ENCODE measurements at places on chromosomes 11 and 22. TPM values are rescaled to one million over a fixed set of nuclear protein-coding genes. Genes with fewer than 3 reads are reported as not detected.

OR2D2 gene
- total RNA-seq = 0.29 TPM

MUC6 gene
- not detected for total RNA-seq

HTR3A gene
- total RNA-seq = 6.5 TPM

TESMIN gene
- 61.1 TPM for total RNA-seq

RHOD gene
- total RNA-seq = 10.5 TPM

MCM5 gene
- total RNA-seq = 305 TPM

DNA sequence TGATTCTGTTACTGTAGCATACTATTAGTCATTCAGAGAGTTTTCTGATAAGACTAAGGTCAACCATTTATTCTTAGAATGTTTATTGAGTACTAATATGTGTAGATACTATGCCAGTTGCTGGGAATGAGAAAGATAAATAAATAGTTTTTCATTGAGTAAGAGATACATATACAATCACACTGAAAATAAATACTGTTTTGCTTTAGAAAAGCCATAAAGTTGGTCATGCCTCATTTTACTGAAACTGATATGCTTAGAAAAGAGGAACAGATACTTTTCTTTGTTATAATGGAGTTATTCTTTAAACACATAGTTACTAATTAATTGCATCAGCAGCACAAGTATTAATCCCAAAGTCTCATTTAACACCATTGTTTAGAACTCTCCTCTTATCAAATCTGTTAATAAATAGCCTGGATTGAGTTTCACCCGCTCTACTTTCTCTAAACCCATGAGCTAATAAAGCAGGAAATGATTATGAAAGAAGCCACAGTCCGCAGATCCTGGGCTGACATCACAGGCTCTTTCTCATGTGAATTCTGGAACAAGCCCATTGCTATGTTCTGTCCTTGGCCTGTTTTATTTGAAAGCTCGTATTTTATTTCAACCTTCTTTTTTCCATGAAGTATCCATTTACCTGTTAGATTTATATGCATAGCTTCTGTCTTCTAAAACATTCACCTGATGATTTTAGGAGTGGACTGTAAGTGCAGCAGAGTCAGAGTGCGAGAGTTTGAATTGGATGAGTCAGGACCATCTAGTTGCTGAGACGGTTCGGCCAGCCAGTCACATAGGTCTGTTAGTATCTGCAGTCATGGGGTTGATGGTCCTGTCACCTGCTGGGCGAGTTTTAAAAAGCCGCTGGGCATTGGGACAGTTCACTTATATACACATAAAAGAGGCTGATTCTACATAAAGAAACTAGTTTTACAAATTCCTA lies 35.5 kb downstream of the PIWIL4 start:
- H3K4me3 ChIP-seq = no peak overlapping the region
- DNase-seq = no peak
- peaks cover 3% of the 10 kb centered on the region for H3K4me1 ChIP-seq
- no peak overlapping the region for H3K27ac ChIP-seq

- H3K27me3 ChIP-seq = no peaks in the 10 kb centered on the region
- H3K36me3 ChIP-seq = no peaks in the 10 kb centered on the region
- DNase-seq = no peak
- no peak overlapping the region for H3K27ac ChIP-seq
- no peaks in the 10 kb centered on the region for H3K4me1 ChIP-seq
Observed at GRCh38 chr11:114587398-114587953, 8.1 kb downstream of the NXPE4 start.

DNA sequence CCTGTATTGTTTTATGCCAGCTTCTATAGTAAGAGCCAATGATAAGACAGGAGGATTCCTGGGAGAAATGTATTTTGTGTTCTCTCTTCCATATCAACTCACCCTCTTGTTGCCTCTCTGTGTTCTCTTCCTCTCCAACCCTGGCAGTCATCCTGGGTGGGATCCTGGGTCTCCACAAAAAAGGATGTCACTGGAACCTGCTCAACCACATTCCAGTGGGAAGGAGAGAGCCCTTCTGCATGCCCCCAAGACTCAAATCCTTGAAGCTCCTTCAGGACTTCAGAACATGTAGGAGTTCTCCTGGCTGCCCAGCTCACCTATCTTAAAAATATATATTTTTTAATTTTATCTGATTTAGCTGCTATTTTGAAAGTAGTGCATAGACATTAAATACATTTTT lies 26.1 kb downstream of the APOL6 start:
- peaks cover 13% of the 10 kb centered on the region for H3K4me1 ChIP-seq
- H3K36me3 ChIP-seq = no peaks in the 10 kb centered on the region
- no peak for DNase-seq
- no peaks in the 10 kb centered on the region for H3K27me3 ChIP-seq
- H3K4me3 ChIP-seq = no peak overlapping the region

DNA sequence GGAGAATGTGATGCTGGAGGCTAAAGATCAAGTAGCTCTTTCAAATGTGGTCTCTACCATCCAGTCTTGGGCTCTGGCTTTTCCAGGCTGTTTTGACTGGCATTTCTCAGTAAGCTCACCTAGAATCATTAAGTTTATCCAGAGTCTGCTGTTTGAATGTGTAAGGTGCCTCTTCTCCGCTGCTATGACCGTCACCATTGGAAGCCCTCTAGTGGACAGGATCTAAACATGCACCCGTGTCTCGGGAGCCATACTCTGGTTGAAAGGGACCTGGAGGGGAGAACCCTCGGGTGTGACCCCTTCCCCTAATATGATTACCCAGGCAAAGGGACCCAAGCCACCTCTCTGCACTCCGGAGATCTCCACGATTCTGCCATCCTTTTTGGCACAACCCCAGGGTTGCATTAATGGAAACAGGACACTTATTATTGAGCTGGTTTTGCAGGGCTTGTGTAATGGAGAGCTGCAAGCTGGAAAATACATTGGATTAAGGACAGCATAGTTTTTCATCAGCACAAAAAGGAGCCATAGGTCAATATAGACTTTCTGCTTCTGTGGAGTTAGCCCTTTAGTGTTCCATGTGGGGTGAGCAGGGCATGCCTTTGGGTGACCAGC lies 191.0 kb upstream of the LARGE1 start:
- H3K4me1 ChIP-seq = no peaks in the 10 kb centered on the region
- H3K27me3 ChIP-seq = no peaks in the 10 kb centered on the region
- no peak overlapping the region for H3K4me3 ChIP-seq

- no peaks in the 10 kb centered on the region for H3K27me3 ChIP-seq
- H3K4me1 ChIP-seq = peaks cover 2% of the 10 kb centered on the region
- no peak for DNase-seq
- no peak overlapping the region for H3K27ac ChIP-seq
Observed at GRCh38 chr22:24208012-24208749, 26.9 kb downstream of the SUSD2 start.

- no peak overlapping the region for H3K4me3 ChIP-seq
- H3K27ac ChIP-seq = no peak overlapping the region
- H3K27me3 ChIP-seq = no peaks in the 10 kb centered on the region
- no peak for DNase-seq
- H3K4me1 ChIP-seq = peaks cover 5% of the 10 kb centered on the region
Observed at GRCh38 chr11:119626871-119627270, 102.1 kb downstream of the NECTIN1 start.

GRCh38 chr11:90757849-90758494 lies 535.1 kb upstream of the CHORDC1 start:
- H3K27me3 ChIP-seq = no peaks in the 10 kb centered on the region
- H3K4me3 ChIP-seq = no peak overlapping the region
- no peak overlapping the region for H3K27ac ChIP-seq
- DNase-seq = no peak
- no peaks in the 10 kb centered on the region for H3K36me3 ChIP-seq

DNA sequence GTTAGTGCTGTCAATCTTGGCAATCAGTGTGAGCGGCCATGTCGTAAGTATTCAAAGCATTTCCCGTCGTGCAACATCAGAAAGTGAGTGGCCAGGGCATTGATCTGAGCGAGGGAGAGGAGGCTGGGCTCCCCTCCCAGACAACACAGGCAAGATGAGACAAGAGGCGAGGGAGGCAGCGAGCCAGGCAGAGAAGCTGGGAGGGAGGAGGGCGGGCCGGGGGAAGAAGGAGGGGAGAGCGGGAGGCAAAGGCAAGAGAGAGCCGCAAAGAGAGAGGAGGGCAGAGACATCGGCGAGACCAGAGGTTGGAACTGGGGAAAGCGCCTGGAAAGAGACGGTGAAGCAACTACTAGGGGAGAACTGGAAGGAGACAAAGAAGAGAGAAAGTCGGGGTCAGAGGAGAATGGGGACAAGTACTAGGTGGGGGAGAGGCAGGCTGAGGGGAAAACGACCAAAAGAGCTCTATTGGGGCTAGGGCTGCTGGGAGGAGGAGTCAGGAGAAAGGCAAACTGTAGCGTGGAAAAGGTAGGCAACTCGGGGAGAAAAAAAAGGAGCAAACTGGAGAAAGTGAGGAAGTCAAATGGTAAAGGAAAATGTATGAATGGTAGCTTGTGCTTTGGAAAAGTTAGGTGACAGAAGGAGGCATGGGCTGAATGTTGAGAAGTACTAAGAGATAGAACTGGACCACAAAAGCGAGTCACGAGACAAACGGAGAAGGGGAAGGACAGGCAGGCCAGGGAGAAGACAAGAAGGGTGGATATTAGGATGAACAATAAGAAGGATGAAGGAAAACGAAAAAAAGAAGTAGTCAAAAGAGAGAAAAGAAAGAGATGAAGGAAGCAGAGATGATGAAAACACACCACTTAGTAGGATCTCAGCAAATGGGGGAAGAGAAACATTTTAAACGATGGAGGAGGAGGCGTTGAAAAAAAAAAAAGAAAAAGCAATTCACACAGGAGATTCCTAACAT lies 130.5 kb upstream of the C11orf58 start:
- H3K27me3 ChIP-seq = peaks cover 100% of the 10 kb centered on the region
- H3K4me1 ChIP-seq = peaks cover 12% of the 10 kb centered on the region
- no peak for DNase-seq
- H3K27ac ChIP-seq = no peak overlapping the region
- peak overlapping the region; percentile 57 for H3K4me3 ChIP-seq
- H3K36me3 ChIP-seq = no peaks in the 10 kb centered on the region

DNA sequence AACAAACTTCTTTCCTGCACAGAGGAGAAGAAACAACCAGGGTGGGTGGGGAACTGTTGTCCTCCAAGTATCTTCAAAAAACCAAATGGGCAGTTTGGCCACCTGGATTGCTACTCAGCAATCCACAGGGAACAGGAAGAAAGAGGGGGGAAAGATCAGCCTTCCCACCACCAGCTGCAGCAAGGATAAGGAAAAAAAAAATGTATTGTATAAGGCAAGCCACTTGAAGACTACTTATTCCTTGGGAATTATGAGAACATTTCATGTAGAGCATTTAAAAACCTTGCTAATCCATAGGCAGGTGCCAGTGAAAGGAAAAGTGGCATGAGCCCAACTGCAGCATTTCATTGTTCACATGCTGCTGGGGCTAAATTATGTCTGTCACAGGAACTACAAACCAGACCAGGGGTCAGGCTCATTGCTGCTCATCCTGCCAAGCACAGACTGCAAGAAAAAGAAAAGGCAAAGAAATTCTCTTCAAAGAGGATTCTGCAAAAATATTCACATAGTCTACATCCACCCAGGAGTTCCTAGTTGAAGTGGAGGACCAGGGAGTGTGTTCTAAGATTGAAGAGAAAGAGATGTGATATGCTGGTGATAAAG lies 2.2 kb downstream of the RAB30 start:
- peaks cover 2% of the 10 kb centered on the region for H3K4me1 ChIP-seq
- no peak overlapping the region for H3K27ac ChIP-seq
- H3K4me3 ChIP-seq = no peak overlapping the region
- H3K36me3 ChIP-seq = peaks cover 11% of the 10 kb centered on the region
- DNase-seq = no peak

- H3K4me1 ChIP-seq = peaks cover 29% of the 10 kb centered on the region
- H3K4me3 ChIP-seq = no peak overlapping the region
Observed at GRCh38 chr11:6607190-6607795, 3.7 kb downstream of the ILK start.

DNA sequence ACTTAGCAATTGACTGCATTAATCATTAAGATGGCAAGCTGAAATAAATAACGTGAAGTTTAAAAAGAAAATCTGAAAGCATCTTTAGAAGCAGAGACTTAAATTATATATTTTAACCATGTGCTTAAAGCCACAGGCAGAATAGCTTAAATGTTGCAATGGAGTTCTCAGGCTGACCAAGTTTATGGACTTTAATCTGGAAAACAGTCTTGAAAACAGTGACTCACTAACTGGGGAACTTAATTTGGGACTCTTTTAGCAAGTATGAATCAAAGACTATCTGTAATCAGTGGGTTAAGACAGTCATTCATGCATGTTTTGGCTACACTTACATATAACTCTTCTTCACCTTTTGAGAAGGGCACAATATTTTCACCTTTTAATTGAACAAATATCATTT lies 12.6 kb upstream of the GLYATL1 start:
- H3K4me3 ChIP-seq = no peak overlapping the region
- H3K36me3 ChIP-seq = no peaks in the 10 kb centered on the region
- H3K4me1 ChIP-seq = peaks cover 28% of the 10 kb centered on the region
- no peak overlapping the region for H3K27ac ChIP-seq

DNA sequence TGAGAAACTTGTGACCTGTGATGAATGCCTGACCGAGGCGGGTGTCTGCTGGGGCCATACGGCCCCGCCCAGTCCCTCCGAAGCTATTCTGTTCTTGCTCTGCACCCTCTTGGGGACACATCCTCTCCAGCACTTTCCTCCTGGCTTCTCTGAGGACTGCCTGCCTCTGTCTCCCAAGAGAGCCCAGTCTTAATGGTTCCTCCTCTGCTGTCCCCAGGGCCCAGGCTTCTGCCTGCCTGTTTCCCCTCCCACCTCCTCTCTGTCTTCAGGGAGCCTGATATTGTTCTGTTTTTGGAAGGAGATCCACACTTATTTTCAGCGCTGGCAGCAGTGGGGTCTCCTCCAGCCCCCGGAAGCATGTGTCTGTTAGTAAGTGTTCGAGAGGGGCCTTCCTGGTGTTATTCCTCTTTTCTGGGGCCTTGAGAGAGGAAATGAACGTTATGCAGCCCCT lies 18.7 kb downstream of the SYNGR1 start:
- H3K27ac ChIP-seq = no peak overlapping the region
- no peaks in the 10 kb centered on the region for H3K36me3 ChIP-seq
- H3K4me1 ChIP-seq = no peaks in the 10 kb centered on the region
- H3K27me3 ChIP-seq = no peaks in the 10 kb centered on the region

DNA sequence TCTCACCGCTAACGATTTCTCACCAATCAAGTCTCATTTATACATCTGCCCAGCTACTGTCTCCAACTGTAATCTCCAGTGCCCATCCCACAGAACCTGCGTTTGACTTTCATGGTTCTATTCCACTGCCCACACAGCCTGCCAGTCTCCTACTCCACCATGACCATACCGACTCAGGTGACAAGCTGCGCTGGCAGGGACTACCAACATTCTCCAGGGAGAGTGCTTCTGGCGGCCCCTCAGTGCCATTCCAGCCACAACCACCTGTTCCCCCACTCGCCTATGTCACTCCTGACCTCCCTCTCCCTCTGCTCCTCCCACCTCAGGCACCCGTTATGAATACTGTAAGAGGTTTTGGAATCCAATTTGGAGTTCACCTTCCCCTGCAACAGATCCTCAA lies 108.5 kb upstream of the BID start:
- H3K4me3 ChIP-seq = no peak overlapping the region
- no peaks in the 10 kb centered on the region for H3K36me3 ChIP-seq
- H3K27me3 ChIP-seq = peaks cover 34% of the 10 kb centered on the region
- no peak overlapping the region for H3K27ac ChIP-seq
- no peak for DNase-seq

GRCh38 chr22:39281126-39281525 lies 36.3 kb upstream of the PDGFB start:
- no peak overlapping the region for H3K27ac ChIP-seq
- DNase-seq = no peak
- H3K4me3 ChIP-seq = no peak overlapping the region
- no peaks in the 10 kb centered on the region for H3K36me3 ChIP-seq
- peaks cover 14% of the 10 kb centered on the region for H3K4me1 ChIP-seq

- DNase-seq = no peak
- no peaks in the 10 kb centered on the region for H3K36me3 ChIP-seq
- H3K4me3 ChIP-seq = no peak overlapping the region
- H3K27me3 ChIP-seq = no peaks in the 10 kb centered on the region
Observed at GRCh38 chr22:43631201-43631600, 180.9 kb downstream of the EFCAB6 start.
